ENCODE measurements at places on chromosomes 3 and 15.

GRCh38 chr15:98144388-98144787 is 183.9 kb downstream of the ARRDC4 start:
- no peak for DNase-seq

- no peak for DNase-seq
Measured at GRCh38 chr3:52174896-52175295, 20.7 kb upstream of the POC1A start.

GRCh38 chr3:189780546-189781270 is 149.5 kb downstream of the TP63 start:
- DNase-seq = no peak

DNA sequence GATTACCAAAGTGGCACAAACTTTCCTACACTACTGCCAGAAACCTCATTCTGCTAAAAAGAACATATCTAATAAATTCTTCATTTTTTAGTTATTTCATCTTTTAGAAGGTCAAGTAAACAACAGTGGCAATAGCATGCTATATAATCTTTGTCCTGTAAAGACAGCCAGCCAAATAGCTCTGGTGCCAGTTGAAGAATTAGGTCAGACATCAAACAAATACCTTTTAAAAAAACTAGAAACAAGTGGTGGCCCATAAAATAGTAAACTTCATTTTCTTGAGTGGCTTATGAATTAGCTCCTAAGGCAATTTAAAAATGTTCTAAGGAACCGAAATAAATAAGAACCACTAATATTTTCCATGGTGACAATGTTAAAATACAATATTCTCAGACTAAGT is 19.5 kb downstream of the CCDC14 start:
- no peak for DNase-seq

- no peak for DNase-seq
Measured at GRCh38 chr3:118504906-118505305, 529.7 kb downstream of the IGSF11 start.

GRCh38 chr3:135141160-135141559 is 346.1 kb downstream of the EPHB1 start:
- DNase-seq = no peak

GRCh38 chr15:67967871-67968431 is 86.2 kb upstream of the PIAS1 start:
- peak; percentile 81 for DNase-seq

- no peak for DNase-seq
Measured at GRCh38 chr3:67535006-67535405, 119.4 kb downstream of the SUCLG2 start.

Measured in SK-N-SH (cell line).